ENCODE measurements at places on chromosomes 3 and 15. TPM values are rescaled to one million over a fixed set of nuclear protein-coding genes. Genes with fewer than 3 reads are reported as not detected.

Gene SUSD5
- total RNA-seq = 10.1 TPM

Gene TNFSF10
- total RNA-seq = not detected

Gene FBXW12
- total RNA-seq = not detected

Gene GHSR
- total RNA-seq = not detected

Gene TPRG1
- total RNA-seq = 1.4 TPM

Gene SLC22A13
- 0.40 TPM for total RNA-seq

Gene MESD
- 17.5 TPM for total RNA-seq

GRCh38 chr3:83514130-83514914 lies 1444.5 kb upstream of the CADM2 start:
- DNase-seq = no peak

DNA sequence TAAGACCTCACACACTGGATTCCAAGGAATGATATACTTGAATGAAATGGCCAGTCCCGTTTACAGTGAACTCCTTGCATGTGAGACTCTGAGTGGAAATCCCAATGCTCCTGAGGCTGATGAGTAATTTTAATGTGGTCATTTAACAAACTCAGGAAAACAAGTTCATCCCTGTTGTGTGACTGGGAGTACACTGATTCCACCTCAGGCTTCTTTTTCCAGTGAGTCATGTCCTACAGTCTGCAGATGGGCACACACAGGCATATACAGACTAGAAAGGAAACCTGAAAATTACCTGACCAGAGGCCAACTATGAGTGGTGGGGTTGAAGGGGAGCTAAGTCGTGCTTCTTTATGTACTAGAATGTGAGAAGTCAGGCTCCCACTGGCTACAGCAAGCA lies 5.8 kb downstream of the SQOR start:
- peak; percentile 81 for DNase-seq

DNA sequence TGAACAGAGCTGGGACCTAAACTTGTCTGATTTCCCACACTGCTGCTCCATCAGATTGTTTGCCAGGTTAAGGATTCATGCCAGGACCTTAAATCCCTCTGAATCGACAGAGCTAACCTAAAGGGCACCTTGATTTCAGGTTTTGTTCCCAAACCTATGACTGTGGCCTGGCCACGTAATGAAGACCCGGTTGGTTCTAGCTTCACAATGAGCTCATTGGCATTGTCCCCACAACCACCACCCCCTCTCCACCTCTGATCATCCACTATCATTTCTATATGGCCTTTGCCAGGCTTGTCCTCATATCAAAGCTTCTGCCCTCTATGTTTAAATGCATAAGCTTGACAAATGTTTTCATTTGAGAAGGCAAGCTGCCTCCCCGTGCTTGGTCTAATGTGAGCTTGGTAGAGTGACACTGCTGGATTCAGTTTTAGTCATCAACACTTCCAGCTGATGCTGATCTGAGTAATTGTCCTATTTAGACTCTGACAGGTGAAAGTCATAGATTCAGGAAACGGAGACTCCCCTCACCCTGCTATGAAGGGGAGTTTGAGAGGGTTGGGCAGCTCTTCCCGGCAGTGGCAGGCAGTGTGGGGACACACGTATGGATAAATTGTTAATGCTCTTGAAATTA lies 407.1 kb upstream of the CFAP20DC start:
- peak; percentile 18 for DNase-seq

GRCh38 chr3:71968544-71968943 lies 183.6 kb upstream of the PROK2 start:
- DNase-seq = no peak

- DNase-seq = no peak
Observed at GRCh38 chr3:7962301-7962700, 539.3 kb upstream of the LMCD1 start.

- DNase-seq = no peak
Observed at GRCh38 chr3:137796993-137797392, 32.9 kb downstream of the SOX14 start.

DNA sequence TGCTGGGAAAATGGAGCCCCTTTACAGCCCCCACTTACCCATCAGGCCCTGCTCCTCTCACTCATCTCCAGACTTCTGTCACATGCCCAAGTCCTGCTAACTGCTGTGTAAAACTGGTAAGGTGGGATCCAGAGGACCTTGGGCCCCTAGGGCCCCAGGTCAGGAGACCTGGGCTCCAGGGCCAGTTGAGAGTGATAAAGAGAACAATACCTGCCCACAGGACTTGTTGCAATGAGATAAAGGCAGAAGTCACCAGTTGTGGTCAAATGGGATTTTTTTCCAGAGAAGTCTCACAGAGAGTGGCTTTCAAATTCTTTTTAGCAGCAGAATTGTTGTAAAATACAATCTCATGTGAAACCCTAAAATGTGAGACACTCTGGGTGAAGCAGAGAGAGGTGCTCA lies 753 bp downstream of the FURIN start:
- no peak for DNase-seq

DNA sequence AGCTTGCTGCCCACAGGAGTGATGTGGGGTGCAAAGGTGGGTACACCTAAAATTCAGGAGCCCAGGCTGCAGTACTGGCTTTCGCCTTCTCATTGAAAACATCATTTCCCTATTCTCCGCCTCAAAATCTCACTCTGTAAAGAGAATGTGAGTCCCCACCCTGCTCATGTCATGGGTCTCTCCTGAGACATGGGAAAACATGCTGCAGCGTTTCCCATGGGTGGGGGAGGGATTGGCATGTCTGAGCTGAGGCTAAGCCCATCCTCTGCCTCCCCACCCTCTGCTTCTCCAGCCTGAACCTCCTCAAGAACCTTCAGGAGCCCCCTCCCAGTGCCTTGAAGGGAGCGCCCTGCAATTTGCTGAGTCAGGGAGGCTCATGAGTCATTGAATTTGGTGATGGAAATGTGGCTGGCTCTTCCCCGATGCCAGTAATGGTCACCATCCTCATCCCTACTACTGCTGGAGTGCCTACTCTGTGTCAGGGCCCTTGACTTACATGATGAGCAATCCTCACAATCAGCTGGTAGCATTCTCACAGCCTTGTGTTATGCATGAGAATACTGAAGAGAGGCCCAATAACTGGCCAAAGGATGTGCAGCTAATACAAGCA lies 28.8 kb downstream of the WNT5A start:
- no peak for DNase-seq

DNA sequence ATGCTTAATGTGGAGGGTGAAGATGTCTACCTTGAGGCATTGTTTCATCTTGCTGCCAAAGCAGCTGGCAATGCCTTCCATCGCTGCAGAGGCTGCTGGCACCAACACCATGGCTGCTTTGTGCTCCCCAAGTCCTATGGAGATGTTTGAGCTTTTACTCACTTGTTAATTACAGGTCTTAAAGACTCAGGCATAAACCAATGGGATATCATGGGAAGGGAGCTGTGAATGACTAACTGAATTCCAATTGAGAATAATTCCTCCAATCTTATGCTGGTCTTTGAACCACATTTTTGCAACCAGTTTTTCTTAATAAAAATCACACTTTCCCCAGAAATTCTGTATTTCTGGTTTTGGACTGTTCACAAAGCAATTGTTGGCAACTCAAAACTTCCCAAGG lies 762.0 kb downstream of the GBE1 start:
- no peak for DNase-seq

DNA sequence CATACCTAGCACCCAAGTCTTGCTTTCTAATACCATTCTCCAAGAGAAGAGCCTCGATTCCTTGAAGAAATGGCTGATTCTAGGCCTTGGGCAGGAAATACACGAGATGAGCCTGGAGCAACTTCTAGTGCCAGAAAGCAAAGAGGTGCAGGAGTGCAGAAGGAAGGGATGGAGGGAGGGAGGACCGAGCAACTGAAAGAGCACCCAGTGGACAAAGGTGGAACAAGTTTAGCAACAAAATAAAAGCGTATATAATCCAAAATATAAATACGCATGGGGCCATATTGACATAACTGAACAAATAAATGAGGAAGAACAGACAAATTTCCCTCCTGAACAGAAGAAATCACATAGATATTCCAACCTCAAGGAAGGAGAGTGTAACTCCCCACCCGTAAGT lies 34.4 kb downstream of the CHSY1 start:
- DNase-seq = no peak

Data from myocyte (in vitro differentiated cells).